ENCODE measurements at places on chromosomes 4 and X.

- no peak overlapping the region for H3K27ac ChIP-seq
- no peaks in the 10 kb centered on the region for H3K36me3 ChIP-seq
- H3K4me1 ChIP-seq = peaks cover 4% of the 10 kb centered on the region
Observed at GRCh38 chr4:87530868-87531267, 1.7 kb upstream of the SPARCL1 start.

- H3K36me3 ChIP-seq = no peaks in the 10 kb centered on the region
- H3K27ac ChIP-seq = no peak overlapping the region
- H3K4me1 ChIP-seq = no peaks in the 10 kb centered on the region
- no peak overlapping the region for H3K4me3 ChIP-seq
Observed at GRCh38 chrX:42943051-42943974, 165.3 kb upstream of the PPP1R2C start.

DNA sequence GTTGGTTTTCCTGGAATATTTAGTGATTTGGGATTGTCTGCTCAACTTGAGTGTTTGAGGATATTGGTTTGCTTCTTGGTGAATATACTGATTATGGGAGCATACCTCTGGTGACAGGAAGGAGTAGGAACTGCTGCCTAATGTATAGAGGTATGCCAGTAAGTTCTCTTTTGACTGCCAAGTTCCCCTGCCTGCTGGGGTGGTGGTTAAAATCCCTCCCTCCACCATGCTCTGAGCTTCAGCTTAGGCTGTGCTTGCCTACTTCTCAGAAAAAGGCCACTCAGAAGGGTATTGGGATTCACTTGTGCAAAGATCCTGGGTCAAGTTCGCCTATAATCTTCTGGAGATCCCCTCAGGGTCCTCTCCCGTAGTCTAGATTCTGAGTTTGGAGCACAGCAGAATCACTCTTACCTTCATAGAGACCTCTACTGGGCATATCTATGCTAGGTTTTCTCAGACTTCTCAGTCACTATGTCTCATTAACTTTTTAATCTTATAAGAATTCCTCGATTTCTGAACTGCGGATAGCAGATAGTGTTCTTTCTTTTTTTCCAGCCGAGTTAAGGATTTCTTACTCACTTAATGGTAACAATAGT lies 44.7 kb upstream of the DCK start:
- H3K27me3 ChIP-seq = no peaks in the 10 kb centered on the region
- no peaks in the 10 kb centered on the region for H3K4me1 ChIP-seq
- H3K27ac ChIP-seq = no peak overlapping the region
- no peak overlapping the region for H3K4me3 ChIP-seq
- no peak for DNase-seq

GRCh38 chr4:154082760-154083535 lies 294.1 kb upstream of the SFRP2 start:
- no peak overlapping the region for H3K4me3 ChIP-seq
- H3K27ac ChIP-seq = no peak overlapping the region
- H3K27me3 ChIP-seq = no peaks in the 10 kb centered on the region
- H3K36me3 ChIP-seq = no peaks in the 10 kb centered on the region
- no peak for DNase-seq

- peaks cover 4% of the 10 kb centered on the region for H3K4me1 ChIP-seq
- H3K36me3 ChIP-seq = no peaks in the 10 kb centered on the region
- H3K4me3 ChIP-seq = no peak overlapping the region
Observed at GRCh38 chrX:66051980-66052379, 12.1 kb upstream of the VSIG4 start.

- no peaks in the 10 kb centered on the region for H3K36me3 ChIP-seq
- peaks cover 3% of the 10 kb centered on the region for H3K4me1 ChIP-seq
- DNase-seq = no peak
Observed at GRCh38 chrX:7145454-7145853, 2.1 kb upstream of the STS start.

DNA sequence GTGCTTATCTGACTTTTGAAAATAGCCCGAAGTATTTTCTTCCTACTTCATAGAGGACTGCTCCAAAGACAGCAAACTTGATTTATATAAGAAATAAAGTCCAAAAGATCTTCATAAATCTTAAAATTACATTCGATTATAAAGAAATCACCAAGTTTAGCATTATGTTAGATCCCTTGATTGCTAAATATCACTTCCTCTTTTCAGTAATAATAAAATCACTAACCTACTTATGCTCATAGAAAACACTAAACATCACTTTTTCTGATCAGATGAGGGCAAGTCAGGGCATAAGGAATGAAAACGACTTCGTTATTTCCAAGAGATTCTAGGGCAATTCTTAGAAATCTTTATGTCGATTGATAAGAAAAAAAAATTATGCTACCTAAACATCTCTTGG lies 32.0 kb downstream of the DYNLT3 start:
- no peak overlapping the region for H3K4me3 ChIP-seq
- no peaks in the 10 kb centered on the region for H3K36me3 ChIP-seq
- DNase-seq = no peak
- no peaks in the 10 kb centered on the region for H3K27me3 ChIP-seq
- no peak overlapping the region for H3K27ac ChIP-seq
- H3K4me1 ChIP-seq = no peaks in the 10 kb centered on the region

GRCh38 chrX:69015564-69016292 lies 149.5 kb downstream of the PJA1 start:
- H3K36me3 ChIP-seq = no peaks in the 10 kb centered on the region
- no peaks in the 10 kb centered on the region for H3K27me3 ChIP-seq
- H3K4me3 ChIP-seq = no peak overlapping the region
- DNase-seq = no peak

- H3K4me3 ChIP-seq = no peak overlapping the region
- H3K36me3 ChIP-seq = no peaks in the 10 kb centered on the region
- DNase-seq = no peak
- H3K27ac ChIP-seq = no peak overlapping the region
- no peaks in the 10 kb centered on the region for H3K27me3 ChIP-seq
Observed at GRCh38 chr4:52618795-52619590, 40.1 kb downstream of the USP46 start.

GRCh38 chr4:123606946-123607542 lies 210.4 kb downstream of the SPRY1 start:
- no peak for DNase-seq
- H3K27ac ChIP-seq = no peak overlapping the region
- H3K4me3 ChIP-seq = no peak overlapping the region
- H3K27me3 ChIP-seq = no peaks in the 10 kb centered on the region
- H3K4me1 ChIP-seq = no peaks in the 10 kb centered on the region
- H3K36me3 ChIP-seq = no peaks in the 10 kb centered on the region

GRCh38 chr4:159069922-159070321 lies 33.0 kb upstream of the RAPGEF2 start:
- peaks cover 5% of the 10 kb centered on the region for H3K4me1 ChIP-seq
- H3K4me3 ChIP-seq = no peak overlapping the region
- H3K36me3 ChIP-seq = no peaks in the 10 kb centered on the region
- DNase-seq = no peak

DNA sequence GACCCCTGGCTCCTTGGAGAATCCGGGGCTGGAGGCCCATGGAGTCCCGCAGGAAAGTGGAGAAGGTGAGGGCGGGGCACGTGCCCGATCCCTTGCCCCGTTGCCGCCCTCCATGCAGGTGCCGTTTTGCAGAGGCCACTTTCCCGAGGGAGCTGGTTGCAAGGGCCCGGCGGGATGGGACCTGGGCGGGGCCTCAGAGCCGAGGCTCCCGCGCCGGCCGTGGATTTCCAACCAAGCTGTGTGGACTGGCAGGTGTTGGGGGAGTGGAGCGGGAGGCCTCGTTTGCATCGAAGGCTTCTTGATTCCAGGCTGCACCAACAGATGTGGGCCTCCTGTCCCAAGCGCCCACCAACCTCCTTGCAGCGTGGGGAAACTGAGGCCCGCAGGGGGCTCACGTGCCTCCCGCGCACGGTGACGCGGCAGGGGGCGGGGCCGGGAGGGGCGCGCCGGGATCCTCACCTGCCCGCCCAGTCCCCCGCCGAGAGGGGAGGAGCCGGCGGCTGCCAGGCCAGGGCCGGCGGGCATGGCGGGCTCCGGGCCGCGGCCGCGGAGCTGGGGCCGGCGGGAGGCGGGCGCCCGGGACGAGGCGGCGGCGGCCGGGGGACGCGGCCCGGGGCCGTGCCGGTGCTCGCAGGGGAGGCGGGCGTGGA lies 24.9 kb downstream of the SH3BP2 start:
- H3K36me3 ChIP-seq = peaks cover 11% of the 10 kb centered on the region
- H3K4me1 ChIP-seq = peaks cover 4% of the 10 kb centered on the region

GRCh38 chrX:143873343-143873742 lies 10.5 kb upstream of the UBE2NL start:
- no peaks in the 10 kb centered on the region for H3K4me1 ChIP-seq
- H3K27ac ChIP-seq = no peak overlapping the region
- H3K27me3 ChIP-seq = no peaks in the 10 kb centered on the region
- no peak for DNase-seq
- no peaks in the 10 kb centered on the region for H3K36me3 ChIP-seq

- no peaks in the 10 kb centered on the region for H3K27me3 ChIP-seq
- H3K4me1 ChIP-seq = no peaks in the 10 kb centered on the region
- no peak overlapping the region for H3K27ac ChIP-seq
- DNase-seq = no peak
- H3K36me3 ChIP-seq = no peaks in the 10 kb centered on the region
- no peak overlapping the region for H3K4me3 ChIP-seq
Observed at GRCh38 chr4:102061133-102061532, 270.6 kb downstream of the BANK1 start.

DNA sequence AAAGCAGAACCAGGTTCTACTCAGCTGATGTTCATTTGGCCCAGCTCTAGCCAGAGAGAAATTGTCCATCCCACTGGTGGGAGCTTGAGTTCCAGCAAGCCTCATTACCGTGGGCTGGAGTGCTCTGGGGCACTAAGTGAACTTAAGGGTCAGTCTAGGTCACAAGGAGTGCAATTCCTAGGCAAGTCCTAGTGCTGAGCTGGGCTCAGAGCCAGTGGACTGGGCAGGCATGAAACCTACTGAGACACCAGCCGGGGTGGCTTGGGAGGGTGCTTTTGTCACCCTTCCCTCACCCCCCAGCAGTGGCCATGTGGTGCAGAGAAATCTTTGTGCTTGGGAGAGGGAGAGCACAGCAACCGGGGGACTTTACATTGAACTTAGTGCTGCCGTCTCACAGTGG lies 39.4 kb downstream of the GSX2 start:
- H3K36me3 ChIP-seq = no peaks in the 10 kb centered on the region
- no peak overlapping the region for H3K4me3 ChIP-seq
- DNase-seq = no peak
- no peaks in the 10 kb centered on the region for H3K4me1 ChIP-seq
- no peaks in the 10 kb centered on the region for H3K27me3 ChIP-seq

- no peak overlapping the region for H3K27ac ChIP-seq
- no peak overlapping the region for H3K4me3 ChIP-seq
- peaks cover 8% of the 10 kb centered on the region for H3K4me1 ChIP-seq
Observed at GRCh38 chr4:120843849-120844527, 78.5 kb downstream of the PRDM5 start.

DNA sequence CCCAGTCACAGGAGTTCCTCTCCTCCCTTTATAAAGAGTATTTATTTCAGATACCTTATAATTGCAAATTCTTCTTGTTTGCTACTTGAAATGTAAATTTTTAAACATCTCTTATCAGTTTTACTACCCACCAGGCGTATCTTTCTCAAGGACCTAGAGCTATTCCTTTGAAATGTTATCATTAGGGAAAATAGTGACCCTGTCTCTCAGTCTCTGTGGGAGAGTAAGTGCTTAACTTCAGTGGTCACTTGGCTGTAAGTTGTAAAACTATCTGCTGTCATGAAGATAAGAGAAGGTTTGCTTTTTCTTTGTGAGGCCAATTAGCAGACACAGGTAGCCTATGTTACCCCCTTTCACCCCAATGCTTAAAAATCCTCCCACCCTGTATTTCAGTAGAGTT lies 241.6 kb downstream of the TACR3 start:
- no peak overlapping the region for H3K27ac ChIP-seq
- H3K36me3 ChIP-seq = no peaks in the 10 kb centered on the region
- H3K4me1 ChIP-seq = no peaks in the 10 kb centered on the region
- DNase-seq = no peak

- H3K36me3 ChIP-seq = no peaks in the 10 kb centered on the region
- peak; percentile 46 for DNase-seq
- H3K27ac ChIP-seq = no peak overlapping the region
- H3K4me1 ChIP-seq = no peaks in the 10 kb centered on the region
- no peaks in the 10 kb centered on the region for H3K27me3 ChIP-seq
Observed at GRCh38 chr4:124883632-124884031, 171.1 kb upstream of the ANKRD50 start.

DNA sequence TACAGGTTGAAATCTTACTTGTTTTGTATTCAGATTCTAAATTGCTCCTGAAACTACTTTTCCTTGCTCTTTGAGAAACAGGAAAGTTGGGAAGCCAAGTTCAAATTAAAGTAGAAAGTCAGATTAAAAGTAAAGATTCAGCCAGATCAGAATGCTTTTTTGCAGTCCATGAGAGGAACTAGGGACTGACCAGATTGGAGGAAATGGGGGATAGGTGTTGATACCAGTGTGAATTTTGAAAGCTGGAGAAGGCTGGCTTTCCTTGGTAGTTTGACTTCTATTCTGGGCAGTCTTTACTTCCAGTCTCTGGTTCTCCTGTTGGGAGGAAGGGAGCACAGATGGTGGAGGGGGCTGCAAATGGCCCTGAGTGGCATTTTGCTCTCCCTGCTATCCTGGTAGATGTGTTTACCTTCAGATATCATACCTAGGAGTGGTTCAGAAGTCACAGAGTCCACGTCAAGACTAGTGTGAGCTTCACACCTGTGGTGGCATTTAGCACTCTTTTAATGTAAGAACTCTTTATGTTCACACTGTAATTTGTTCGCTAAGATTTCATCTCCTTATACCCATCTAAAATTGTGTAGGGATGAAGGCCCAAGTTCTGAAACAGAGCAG lies 68.8 kb downstream of the FNIP2 start:
- no peaks in the 10 kb centered on the region for H3K36me3 ChIP-seq
- DNase-seq = no peak
- peaks cover 3% of the 10 kb centered on the region for H3K4me1 ChIP-seq
- no peaks in the 10 kb centered on the region for H3K27me3 ChIP-seq

DNA sequence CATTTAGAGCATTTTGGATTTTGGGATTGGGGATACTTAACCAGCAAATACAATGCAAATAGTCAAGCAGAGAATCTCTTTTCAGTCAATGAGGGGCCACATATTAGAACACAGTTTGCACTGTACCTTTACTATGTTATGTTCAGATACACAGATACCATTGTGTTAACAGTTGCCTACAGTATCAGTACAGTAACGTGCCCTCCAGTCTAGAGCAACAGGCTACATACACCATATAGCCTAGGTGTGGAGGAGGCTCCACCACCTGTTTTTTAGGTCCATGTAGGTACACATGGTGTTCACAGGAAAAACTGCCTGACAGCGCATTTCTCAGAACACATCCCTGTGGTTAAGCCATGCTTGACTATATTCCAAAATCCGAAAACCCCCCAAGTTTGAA lies 9.1 kb downstream of the GRPEL1 start:
- no peak overlapping the region for H3K27ac ChIP-seq
- H3K27me3 ChIP-seq = no peaks in the 10 kb centered on the region
- peaks cover 62% of the 10 kb centered on the region for H3K36me3 ChIP-seq
